ENCODE measurements at places on chromosomes 7 and 10. TPM values are rescaled to one million over a fixed set of nuclear protein-coding genes. Genes with fewer than 3 reads are reported as not detected.

DNA sequence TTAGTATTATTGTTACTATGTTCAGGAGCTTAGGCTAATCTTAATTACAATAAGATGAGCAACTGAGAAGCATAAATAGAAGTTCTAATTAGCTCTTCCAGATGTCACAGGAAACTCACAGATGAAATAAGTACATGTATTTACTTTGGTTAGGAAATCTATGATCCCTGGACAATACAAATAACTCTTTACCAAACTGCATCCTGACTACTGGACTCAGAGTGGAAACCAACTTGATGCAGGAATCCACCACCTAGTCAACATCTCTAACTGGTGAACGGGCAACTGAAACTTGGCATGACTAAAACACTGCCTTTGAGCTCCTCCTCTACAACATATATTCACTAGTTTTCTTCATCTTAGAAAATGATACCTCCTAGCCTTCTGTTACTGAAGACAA lies 193.2 kb downstream of the AGMO start:
- no peaks in the 10 kb centered on the region for H3K27me3 ChIP-seq
- no peak for DNase-seq
- H3K36me3 ChIP-seq: no peaks in the 10 kb centered on the region
- no peaks in the 10 kb centered on the region for H3K4me1 ChIP-seq
- H3K27ac ChIP-seq: no peak overlapping the region

DNA sequence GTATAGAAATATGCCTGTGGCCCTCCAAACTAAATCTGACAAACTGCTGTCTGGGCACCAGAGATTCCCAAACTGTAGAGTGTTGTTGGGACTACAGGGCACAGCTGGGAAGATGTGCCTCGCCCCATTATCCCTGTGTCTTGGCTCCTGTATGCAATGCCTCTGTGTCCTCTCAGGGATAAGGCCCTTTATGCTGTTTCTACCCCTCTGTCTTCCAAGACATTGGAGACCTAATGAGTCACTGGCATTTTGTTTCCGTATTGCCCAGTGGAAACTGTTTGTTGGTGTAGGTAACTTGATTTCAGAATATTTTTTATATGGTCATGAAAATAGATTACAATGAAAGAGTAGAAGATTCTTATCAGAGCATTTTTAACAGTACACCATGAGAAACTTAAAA lies 183.2 kb downstream of the GLI3 start:
- H3K27ac ChIP-seq: no peak overlapping the region
- H3K27me3 ChIP-seq: no peaks in the 10 kb centered on the region
- H3K4me3 ChIP-seq: no peak overlapping the region
- H3K36me3 ChIP-seq: no peaks in the 10 kb centered on the region

DNA sequence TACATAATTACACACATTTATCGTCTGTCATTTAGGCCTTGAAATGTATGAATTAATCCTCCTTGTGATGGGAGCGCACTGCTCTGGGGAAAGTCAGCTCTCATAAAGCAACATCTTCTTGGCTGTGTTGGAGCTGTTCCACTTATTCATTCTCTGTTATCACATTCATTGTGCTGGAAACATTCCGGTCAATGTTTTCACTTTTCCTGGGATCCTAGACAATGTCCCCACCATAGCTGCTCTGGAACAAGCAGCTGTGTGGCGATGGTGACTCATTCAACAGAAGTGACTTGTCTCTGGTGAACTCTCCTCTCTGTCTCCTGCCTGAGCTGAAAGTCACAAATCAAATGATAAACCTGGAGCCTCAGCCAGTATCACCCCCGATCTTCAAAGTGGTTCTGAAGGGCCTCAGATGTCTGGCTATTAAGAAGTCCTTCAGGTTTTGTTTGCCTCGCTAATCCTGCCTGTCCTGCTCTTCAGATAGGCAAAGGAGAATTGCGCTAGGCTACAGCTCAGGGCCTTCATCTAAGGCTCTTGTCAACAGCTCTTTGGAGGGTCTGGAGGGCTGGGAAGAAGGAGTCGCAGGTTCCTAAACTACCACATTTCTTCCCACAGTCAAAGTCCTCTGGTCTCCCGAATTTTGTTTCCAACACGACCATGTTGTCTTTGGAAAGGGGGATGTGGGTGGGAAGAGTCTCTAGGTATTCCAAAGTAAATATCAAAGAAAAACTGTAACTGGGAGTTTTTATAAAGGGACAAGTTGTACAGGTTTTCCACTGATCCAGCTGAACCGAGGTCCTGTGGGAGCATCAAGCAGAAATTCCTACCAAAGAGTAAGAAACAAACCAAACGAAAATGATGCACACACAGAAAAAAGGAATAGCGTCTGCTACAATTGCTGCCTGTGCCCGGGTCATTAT lies 29.3 kb downstream of the KLF6 start:
- H3K27me3 ChIP-seq: no peaks in the 10 kb centered on the region
- no peaks in the 10 kb centered on the region for H3K36me3 ChIP-seq
- H3K4me1 ChIP-seq: no peaks in the 10 kb centered on the region
- DNase-seq: no peak
- peak overlapping the region; percentile 26 for H3K27ac ChIP-seq

- no peaks in the 10 kb centered on the region for H3K36me3 ChIP-seq
- no peak overlapping the region for H3K27ac ChIP-seq
- no peak overlapping the region for H3K4me3 ChIP-seq
- H3K4me1 ChIP-seq: no peaks in the 10 kb centered on the region
- DNase-seq: no peak
- no peaks in the 10 kb centered on the region for H3K27me3 ChIP-seq
Observed at GRCh38 chr10:88793712-88794299, 8.7 kb upstream of the LIPM start.

- no peak overlapping the region for H3K4me3 ChIP-seq
- no peaks in the 10 kb centered on the region for H3K36me3 ChIP-seq
- H3K27me3 ChIP-seq: no peaks in the 10 kb centered on the region
- DNase-seq: no peak
Observed at GRCh38 chr10:86918022-86918471, 39.4 kb downstream of the MMRN2 start.

DNA sequence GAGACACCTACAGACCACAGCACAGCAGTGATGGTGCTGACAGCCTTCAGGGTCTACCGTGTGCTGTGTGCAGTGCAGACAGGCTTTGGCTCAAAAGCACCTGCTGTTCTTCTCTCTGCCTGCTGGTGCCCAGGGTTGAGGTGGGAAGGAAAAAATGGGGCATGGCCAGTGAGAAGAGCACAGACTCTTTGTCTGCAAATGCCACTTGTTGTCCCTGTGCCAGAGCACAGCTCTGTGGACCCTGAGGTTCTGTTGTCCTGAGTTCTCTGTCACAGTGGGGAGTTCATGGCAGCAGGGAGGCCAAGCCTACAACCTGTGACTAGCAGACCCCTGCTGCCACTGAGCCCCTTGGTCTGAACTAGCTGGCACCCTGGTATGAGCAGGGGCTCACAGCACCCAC lies 376.7 kb downstream of the GLRX3 start:
- H3K36me3 ChIP-seq: no peaks in the 10 kb centered on the region
- no peak overlapping the region for H3K27ac ChIP-seq
- H3K4me1 ChIP-seq: no peaks in the 10 kb centered on the region
- DNase-seq: no peak
- no peaks in the 10 kb centered on the region for H3K27me3 ChIP-seq

GRCh38 chr10:30431435-30431911 lies 2.5 kb upstream of the MAP3K8 start:
- peak overlapping the region; percentile 61 for H3K27ac ChIP-seq
- no peak overlapping the region for H3K4me3 ChIP-seq
- H3K27me3 ChIP-seq: no peaks in the 10 kb centered on the region
- peaks cover 5% of the 10 kb centered on the region for H3K4me1 ChIP-seq
- no peak for DNase-seq

- no peaks in the 10 kb centered on the region for H3K4me1 ChIP-seq
- H3K36me3 ChIP-seq: no peaks in the 10 kb centered on the region
- no peak overlapping the region for H3K27ac ChIP-seq
- H3K27me3 ChIP-seq: no peaks in the 10 kb centered on the region
Observed at GRCh38 chr10:118914629-118915028, 114.9 kb upstream of the NANOS1 start.

- no peak overlapping the region for H3K27ac ChIP-seq
- DNase-seq: no peak
- H3K4me3 ChIP-seq: no peak overlapping the region
- no peaks in the 10 kb centered on the region for H3K36me3 ChIP-seq
- no peaks in the 10 kb centered on the region for H3K27me3 ChIP-seq
Observed at GRCh38 chr7:128947854-128948253, 10.1 kb downstream of the IRF5 start.

GRCh38 chr7:120421151-120421651 lies 148.2 kb downstream of the KCND2 start:
- H3K4me1 ChIP-seq: no peaks in the 10 kb centered on the region
- H3K36me3 ChIP-seq: no peaks in the 10 kb centered on the region
- H3K27ac ChIP-seq: no peak overlapping the region
- no peaks in the 10 kb centered on the region for H3K27me3 ChIP-seq

- H3K27ac ChIP-seq: no peak overlapping the region
- no peaks in the 10 kb centered on the region for H3K4me1 ChIP-seq
- no peaks in the 10 kb centered on the region for H3K36me3 ChIP-seq
- H3K27me3 ChIP-seq: no peaks in the 10 kb centered on the region
- H3K4me3 ChIP-seq: no peak overlapping the region
Observed at GRCh38 chr10:107970512-107970911, 806.0 kb upstream of the SORCS1 start.

DNA sequence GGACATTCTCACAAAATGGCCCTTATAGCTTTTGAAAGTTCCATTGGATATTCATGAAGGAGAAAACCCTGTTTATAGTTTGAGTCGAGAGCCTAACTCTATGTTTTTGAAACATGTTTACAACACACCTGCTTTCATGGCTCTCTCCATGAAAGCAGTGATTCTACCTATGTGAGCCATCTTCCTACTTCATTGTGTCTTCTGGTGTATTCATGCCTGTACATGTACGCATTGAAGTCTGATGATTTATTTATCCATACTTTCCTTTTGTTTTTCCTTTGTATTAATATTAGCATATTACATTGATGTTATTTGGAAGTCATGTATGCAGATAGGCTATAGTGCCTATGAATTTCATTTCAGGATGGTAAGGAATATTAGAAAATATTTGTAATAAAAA lies 58.0 kb downstream of the LAMB4 start:
- H3K27me3 ChIP-seq: no peaks in the 10 kb centered on the region
- no peaks in the 10 kb centered on the region for H3K4me1 ChIP-seq
- DNase-seq: no peak
- H3K4me3 ChIP-seq: no peak overlapping the region

GRCh38 chr7:29102558-29103151 lies 43.7 kb downstream of the CPVL start:
- no peaks in the 10 kb centered on the region for H3K27me3 ChIP-seq
- H3K4me3 ChIP-seq: no peak overlapping the region
- no peaks in the 10 kb centered on the region for H3K36me3 ChIP-seq

- H3K27ac ChIP-seq: peak overlapping the region; percentile 81
- no peaks in the 10 kb centered on the region for H3K27me3 ChIP-seq
- H3K4me3 ChIP-seq: no peak overlapping the region
- DNase-seq: peak; percentile 83
- H3K36me3 ChIP-seq: no peaks in the 10 kb centered on the region
Observed at GRCh38 chr7:130896898-130897514, 163.0 kb upstream of the KLF14 start.

DNA sequence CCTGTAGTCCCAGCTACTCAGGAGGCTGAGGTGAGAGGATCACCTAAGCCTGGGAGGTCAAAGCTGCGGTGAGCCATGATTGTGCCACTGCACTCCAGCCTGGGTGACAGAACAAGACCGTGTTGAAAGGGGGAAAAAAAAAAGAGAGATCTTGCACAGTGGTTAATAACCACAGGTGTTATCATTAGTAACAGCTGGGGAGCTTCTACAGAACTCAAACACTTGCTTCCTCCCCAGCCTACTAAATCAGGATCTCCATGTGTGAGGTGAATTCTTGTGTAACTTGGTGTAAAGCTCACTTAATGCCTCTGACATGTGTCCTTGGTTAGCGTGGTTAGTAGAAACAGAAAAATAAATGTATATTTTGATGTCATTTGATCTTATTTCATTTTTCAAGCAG lies 43.9 kb upstream of the BMS1 start:
- H3K4me3 ChIP-seq: no peak overlapping the region
- no peaks in the 10 kb centered on the region for H3K27me3 ChIP-seq
- no peaks in the 10 kb centered on the region for H3K36me3 ChIP-seq
- no peak for DNase-seq
- H3K27ac ChIP-seq: no peak overlapping the region
- no peaks in the 10 kb centered on the region for H3K4me1 ChIP-seq

- no peak overlapping the region for H3K4me3 ChIP-seq
- no peaks in the 10 kb centered on the region for H3K4me1 ChIP-seq
- no peaks in the 10 kb centered on the region for H3K27me3 ChIP-seq
- H3K36me3 ChIP-seq: no peaks in the 10 kb centered on the region
- no peak for DNase-seq
Observed at GRCh38 chr10:62186999-62187675, 81.5 kb downstream of the RTKN2 start.

DNA sequence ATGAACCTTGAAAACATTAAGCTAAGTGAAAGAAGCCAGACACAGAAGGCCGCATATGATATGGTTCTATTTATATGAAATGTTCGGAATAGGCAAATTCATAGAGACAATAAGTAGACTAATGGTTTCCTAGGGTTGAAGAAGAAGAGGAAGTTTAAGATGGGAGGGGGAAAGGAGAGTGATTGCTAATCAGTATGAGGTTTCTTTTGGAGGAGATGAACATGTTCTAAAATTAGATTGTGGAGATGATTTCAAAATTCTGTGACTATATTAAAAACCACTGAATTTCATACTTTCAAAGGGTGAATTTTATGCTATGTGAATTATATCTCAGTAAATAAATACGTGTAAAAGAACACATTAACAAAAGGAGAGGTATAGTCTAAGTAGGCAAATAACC lies 176.4 kb upstream of the HPS1 start:
- H3K27me3 ChIP-seq: no peaks in the 10 kb centered on the region
- no peak overlapping the region for H3K27ac ChIP-seq
- H3K4me3 ChIP-seq: no peak overlapping the region
- no peaks in the 10 kb centered on the region for H3K36me3 ChIP-seq
- no peak for DNase-seq

DNA sequence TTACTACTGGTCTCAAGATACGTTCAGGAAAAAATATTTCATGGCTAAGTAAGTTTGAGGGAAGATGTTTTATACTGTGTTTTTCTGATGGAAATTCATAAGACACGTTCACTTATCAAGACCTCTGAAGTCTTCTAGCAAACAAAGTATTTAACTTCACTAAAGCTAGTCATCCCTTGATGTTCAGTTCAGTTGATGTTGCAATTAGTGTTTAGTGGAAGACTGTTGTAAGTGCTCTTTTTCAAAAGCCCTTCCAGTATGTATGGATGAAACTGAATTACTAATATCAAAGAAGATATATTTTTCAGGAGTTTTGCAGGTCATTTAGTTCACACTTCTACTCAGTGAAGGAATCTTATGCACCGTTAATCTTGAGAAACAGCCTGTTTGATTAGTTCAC lies 25.1 kb downstream of the CUL1 start:
- H3K4me1 ChIP-seq: no peaks in the 10 kb centered on the region
- no peaks in the 10 kb centered on the region for H3K27me3 ChIP-seq
- no peaks in the 10 kb centered on the region for H3K36me3 ChIP-seq
- H3K4me3 ChIP-seq: no peak overlapping the region
- no peak for DNase-seq

- H3K27ac ChIP-seq: no peak overlapping the region
- no peaks in the 10 kb centered on the region for H3K4me1 ChIP-seq
- H3K36me3 ChIP-seq: no peaks in the 10 kb centered on the region
- no peaks in the 10 kb centered on the region for H3K27me3 ChIP-seq
- H3K4me3 ChIP-seq: no peak overlapping the region
Observed at GRCh38 chr7:75887669-75888369, 9.0 kb downstream of the RHBDD2 start.

KIAA1549 gene
- total RNA-seq: 8.6 TPM

C10orf62 gene
- total RNA-seq: not detected

GLI3 gene
- total RNA-seq: 28.5 TPM

SAMD9L gene
- total RNA-seq: 14.8 TPM

CDNF gene
- total RNA-seq: not detected

STAMBPL1 gene
- total RNA-seq: 8.9 TPM

NUP205 gene
- total RNA-seq: 65.9 TPM

MET gene
- total RNA-seq: 13.8 TPM

ACSM6 gene
- total RNA-seq: not detected

GBX1 gene
- 0.41 TPM for total RNA-seq

Measured in uterus (tissue), 4 donors.